Lower lobe of right lung (tissue), 2 donors: ENCODE measurements at places on chromosomes 7 and 10.

DNA sequence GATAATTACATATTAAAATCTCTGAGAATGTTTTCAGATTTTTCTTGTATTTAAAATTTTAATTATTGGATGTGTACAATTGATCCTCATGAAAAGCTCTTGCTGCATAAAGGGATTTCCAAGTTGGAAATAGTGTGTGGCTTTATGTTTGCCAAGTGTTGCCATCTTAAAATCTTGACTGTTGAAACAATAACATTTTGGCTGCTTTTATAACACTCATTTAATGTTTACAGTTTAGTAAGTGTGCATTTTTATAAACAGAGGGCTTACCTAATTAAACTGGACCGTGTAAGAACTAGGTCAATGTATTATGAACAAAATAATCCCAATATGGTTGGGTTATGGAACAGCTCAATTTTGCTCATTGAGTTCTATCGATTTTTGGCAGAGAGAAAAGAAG lies 23.9 kb downstream of the SEMA3A start:
- no peak for DNase-seq

- DNase-seq, result no peak
These were observed 336.6 kb downstream of the HPSE2 start for GRCh38 chr10:98899018-98899417.

DNA sequence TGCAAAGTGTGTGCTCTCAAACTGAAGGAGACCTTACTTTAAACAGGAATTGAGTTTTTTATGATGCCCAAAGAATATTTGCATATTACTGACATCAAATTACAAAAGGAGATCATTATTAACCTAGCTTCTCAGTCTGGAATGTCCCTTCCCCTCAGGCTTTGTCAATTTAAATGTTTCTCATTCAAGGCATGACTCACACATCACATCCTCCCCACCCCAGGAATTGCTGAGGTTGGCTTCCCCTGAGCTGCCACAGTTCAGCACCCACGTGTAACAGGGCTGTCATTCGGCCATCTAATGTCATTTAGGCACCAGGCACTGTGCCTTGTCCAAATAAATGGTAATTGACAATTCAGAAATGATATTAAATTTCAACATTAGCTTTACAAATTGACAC lies 305.9 kb upstream of the MGMT start:
- no peak for DNase-seq

DNA sequence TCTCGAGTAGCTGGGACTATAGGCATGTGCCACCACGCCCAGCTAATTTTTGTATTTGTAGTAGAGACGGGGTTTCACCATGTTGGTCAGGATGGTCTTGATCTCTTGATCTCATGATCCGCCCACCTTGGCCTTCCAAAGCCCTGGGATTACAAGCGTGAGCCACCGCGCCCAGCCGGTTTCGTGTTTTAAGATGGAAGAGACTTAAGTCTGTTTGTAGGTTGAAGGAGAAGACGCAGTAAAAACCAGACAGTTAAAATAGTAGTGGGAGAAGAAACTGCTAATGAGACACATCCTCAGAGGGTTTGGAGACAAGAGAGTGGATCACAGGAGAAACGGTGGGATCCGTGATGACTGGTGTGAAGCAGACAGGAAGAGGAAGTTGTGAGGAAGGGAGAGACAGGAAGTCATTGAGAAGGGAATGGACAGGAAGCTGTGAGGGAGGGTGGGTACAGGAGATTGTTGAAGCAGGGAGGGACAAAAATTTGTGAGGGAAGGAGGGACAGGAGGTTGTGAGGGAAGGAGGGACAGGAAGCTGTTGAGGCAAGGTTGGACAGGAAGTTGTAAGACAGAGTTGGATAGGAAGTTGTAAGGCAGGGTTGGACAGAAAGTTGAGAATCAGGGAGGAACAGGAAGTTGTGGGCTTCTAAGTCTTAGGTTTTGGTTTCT lies 115.5 kb downstream of the WDFY4 start:
- no peak for DNase-seq

DNA sequence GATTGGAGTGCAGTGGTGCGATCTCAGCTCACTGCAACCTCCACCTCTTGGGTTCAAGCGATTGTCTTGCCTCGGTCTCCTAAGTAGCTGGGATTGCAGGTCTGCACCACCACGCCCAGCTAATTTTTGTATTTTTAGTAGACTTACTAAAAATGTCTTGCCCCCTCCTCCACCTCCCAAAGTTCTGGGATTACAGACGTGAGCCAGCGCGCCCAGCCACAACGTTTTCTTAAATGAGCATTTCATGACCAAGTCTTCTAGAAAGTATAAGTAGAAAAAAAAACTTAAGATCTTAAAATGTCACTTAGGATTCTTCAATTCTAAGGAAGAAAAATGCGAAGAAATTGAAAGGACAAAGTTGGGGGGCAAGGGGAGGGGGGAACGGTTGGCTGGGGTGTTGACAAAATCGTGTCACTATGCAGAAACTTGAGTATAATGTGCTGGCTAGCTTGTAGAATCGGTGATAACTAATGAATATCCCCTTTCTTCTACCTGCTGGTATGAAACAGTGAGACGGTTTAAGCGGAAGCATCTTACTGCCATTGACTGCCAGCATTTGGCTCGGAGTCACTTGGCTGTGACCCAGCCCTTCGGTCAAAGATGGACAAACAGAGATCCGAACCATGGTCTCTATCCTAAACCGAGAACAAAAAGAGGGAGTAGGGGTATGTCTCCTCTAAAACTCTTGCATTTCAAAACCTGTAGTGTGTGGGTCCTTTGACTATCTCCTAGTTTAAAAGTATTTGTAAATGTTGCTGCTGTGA lies 12.7 kb downstream of the FBH1 start:
- DNase-seq, result no peak

- no peak for DNase-seq
These were observed 378.8 kb upstream of the ETV1 start for GRCh38 chr7:14368285-14368684.

DNA sequence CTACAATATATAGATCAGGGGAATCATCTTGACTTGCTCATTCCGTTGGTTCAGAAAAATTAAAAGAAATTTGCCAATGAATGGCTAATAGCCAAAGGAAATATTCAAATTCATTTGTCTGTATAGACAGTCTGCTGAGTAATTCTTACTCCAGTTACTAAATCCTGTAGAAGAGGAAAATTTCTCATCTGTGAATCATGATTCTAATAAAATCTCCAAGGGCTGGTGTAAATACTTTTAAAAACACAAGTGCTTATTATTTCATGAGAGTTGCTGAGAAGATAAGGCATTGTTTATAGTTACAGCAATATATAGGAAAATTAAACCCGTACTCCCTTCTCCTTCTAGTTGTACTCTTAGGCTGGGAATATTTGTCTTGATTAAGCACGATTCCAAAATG lies 53.0 kb downstream of the WNT2 start:
- DNase-seq, result no peak

GRCh38 chr10:3239066-3239919 lies 66.7 kb upstream of the PITRM1 start:
- DNase-seq, result peak; percentile 79

DNA sequence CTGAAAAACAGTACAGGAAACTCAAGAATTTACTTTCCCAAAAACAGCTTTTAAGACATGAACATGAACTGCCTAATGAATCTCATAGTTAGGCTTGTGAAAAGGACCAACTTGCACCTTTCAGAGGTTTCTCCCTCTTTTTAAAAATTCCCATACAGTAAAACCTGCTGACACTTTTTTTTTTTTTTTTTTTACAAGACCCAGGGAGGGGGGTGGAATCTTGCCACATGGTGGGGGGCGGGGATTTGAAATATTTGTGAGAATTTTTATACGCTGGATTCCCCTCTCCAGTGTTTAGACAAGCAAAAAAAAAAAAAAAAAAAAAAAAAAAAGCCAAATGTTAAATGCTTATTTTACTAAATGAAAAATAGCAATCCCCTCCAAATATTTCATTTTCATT lies 57.4 kb downstream of the HIBADH start:
- DNase-seq, result no peak

- no peak for DNase-seq
These were observed 27.4 kb upstream of the TMEM72 start for GRCh38 chr10:44883593-44884331.

DNA sequence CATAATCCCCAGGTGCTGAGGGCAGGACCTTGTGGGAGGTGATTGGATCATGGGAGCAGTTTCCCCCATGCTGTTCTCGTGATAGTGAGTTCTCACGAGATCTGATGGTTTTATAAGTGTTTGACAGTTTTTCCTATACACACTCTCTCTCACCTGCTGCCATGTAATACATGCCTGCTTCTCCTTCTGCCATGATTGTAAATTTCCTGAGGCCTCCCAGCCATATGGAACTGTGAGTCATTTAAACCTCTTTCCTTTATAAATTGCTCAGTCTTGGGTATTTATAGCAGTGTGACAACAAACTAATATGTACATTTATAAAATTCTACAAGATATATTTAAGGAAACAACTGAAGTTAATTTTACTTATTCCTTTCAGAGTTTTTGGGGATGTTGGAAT lies 170.8 kb upstream of the BET1 start:
- DNase-seq, result no peak

GRCh38 chr7:71824006-71824760 lies 588.0 kb downstream of the CALN1 start:
- no peak for DNase-seq

- no peak for DNase-seq
These were observed 165.7 kb upstream of the GNAI1 start for GRCh38 chr7:79968894-79969293.

- DNase-seq, result no peak
These were observed 139.0 kb upstream of the FZD8 start for GRCh38 chr10:35780970-35781642.

DNA sequence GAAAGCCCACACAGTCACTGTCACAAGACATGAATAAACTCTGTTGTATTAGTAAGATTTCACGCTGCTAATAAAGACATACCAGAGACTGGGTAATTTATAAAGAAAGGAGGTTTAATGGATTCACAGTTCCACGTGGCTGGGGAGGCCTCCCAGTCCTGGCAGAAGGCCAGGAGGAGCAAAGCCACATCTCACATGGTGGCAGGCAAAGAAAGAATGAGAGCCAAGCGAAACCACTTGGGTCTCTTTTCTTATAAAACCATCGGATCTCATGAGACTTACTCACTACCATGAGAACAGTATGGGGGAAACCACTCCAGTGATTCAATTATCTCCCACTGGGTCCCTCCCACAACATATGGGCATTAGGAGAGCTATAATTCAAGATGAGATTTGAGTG lies 110.2 kb downstream of the ST8SIA6 start:
- no peak for DNase-seq

DNA sequence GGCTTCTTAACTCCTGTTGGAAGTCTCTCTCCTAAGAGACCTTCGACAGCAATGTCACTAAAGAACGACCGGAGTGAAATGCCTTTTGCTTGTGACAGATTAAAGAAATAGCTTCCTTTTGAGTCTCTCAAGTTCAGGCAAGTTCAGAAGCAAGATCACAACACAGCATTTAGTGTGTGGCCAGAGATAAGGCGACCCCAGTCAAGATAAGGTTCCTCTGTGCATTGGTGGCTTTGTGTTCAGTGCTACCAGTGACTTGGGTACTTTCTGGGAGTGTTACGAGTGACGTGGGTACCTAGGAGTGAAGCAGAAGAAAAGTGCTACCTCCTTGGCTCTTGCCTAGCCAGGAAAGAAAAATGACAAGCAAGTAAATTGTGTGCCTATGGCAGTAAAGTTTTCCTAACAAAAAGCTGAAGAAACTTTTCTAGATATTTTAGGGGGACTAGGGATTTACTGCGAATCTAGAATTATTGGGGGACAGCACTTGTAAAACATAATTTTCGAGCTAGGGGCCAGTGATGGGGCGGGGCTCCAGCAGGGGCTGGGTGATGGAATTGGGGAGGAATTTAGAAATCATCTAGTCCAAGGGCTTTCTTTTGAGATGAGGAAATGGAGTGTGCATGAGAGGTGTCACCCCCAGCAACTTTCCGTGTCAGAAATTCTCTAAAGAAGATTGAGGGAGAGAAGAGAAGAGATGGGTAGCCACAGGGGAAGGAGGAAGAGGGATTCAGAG lies 191.9 kb upstream of the LYZL2 start:
- DNase-seq, result no peak

DNA sequence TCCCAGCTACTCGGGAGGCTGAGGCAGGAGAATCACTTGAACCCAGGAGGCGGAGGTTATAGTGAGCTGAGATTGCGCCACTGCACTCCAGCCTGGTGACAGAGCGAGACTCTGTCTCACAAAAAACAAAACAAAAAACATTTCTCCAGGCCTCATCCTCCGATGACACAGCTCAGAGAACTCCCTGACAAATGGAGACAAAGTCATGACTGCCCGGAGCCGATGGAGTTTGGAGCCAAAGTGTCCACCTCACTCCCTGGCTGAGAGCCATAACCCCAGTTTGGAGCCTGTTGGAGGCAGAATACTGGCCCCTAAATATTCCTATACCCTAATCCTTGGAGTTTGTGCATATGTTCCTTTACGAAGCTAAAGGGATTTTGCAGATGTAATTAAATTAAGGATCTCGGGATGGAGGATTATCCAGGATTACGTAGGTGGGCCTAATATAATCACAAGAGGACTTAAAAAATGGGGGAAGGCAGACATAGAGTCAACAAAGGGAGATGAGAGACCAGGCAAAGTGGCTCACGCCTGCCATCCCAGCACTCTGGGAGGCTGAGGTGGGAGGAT lies 22.7 kb downstream of the SSC4D start:
- DNase-seq, result no peak

DNA sequence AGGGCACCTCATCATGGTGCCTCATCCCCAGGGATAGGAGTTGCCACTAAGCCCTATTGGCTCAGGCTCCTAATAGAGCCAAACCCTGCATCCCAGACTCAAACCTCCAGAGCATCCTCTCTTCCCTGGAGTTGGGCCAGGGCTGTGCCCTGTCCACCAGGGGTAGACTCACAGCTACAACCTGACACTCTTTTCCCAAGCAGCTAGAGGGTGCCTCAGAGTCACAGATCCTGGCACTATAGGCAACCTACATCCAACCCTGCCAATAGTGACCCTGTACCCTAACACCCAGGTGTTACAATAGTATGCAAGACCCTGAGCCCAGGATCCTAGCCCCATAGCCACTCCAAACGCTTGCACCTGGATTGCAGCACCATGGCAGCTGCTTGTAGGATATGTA lies 64.0 kb upstream of the PLA2G12B start:
- no peak for DNase-seq

DNA sequence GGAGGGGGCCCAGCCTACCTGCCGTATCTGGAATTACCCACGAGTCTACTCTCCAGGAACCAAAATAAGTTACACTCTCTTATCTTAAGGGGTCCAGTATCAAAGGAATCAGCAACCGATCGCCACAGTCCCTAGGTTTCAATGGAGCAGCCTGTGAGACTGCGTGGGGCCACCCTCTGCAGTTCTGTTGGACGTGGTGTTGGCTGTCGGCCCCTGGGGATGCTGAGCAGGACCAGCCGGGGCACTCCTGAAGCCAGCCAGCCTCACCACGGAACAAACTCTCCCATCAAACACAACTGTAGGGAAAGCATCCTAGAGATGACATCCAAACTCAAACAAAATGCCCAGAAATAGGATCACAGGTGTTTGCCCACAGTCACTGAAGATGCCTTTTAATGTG lies 25.5 kb upstream of the ABLIM1 start:
- DNase-seq, result no peak
